ENCODE measurements at places on chromosomes 2 and 18.

- DNase-seq: no peak
These were observed 342.8 kb downstream of the EIPR1 start for GRCh38 chr2:3034856-3035255.

- DNase-seq: peak; percentile 7
These were observed 60.6 kb downstream of the DIPK1C start for GRCh38 chr18:74396171-74397169.

DNA sequence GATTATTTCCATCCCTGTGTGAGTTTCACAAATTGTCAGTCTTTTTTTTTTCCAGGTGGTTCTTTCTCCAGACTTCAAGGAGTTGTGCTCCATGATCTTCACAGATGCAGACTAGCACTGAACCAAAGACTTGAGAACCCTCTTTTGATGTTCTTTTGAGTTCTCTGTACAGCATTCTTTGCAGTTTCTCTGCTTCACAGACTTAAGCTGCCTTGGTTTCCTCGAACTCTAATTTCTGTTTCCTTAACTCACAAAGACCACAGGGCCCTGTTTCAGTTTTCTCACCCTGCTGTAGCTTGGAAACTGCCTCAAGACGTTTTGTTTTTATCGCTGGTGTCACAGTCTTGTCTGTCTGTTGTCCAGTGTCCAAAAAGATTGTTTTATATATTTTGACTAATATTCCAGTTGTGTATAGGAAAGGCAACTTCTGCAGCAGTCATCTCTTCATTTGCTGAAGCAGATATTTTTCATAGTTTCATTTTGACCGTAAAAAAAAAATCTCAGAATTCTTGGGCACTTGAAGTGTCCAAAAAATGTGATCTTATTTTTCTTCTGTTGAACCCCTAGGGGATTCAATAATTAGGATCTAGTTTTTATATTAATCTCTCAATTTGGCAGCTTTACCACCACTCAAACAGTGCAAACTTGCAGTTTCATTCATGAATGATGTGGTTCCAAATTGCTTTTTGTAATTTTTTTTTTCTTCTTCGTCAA lies 97.0 kb upstream of the MC4R start:
- DNase-seq: no peak

GRCh38 chr2:32464431-32464830 lies 107.6 kb downstream of the BIRC6 start:
- no peak for DNase-seq

DNA sequence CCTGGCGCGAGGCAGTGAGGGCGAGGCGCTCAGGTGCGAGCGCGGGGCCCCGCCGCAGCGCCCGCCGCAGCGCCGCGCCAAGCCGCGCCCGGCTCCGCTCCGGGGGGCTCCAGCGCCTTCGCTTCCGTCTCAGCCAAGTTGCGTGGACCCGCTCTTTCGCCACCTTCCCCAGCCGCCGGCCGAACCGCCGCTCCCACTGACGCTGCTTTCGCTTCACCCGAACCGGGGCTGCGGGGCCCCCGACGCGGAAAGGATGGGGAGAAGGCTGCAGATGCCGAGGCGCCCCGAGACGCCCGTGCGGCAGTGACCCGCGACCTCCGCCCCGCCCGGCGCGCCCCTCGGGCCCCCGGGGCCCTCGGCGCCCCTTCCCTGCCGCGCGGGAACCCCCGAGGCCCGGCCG lies 328 bp upstream of the INHBB start:
- DNase-seq: peak; percentile 19

- peak; percentile 15 for DNase-seq
These were observed 46.5 kb upstream of the RAB31 start for GRCh38 chr18:9661564-9661963.

GRCh38 chr2:231687133-231687852 lies 21.0 kb upstream of the PTMA start:
- DNase-seq: peak; percentile 95

All from NB4 (cell line).